T-helper 17 cell (primary cell): ENCODE measurements at places on chromosomes 6 and 20. TPM values are rescaled to one million over a fixed set of nuclear protein-coding genes. Genes with fewer than 3 reads are reported as not detected.

Gene PPP1R3G
- total RNA-seq = not detected

Gene TBXT
- total RNA-seq = not detected

Gene SLC16A10
- 6.3 TPM for total RNA-seq

Gene LY6G6D
- not detected for total RNA-seq

Gene KHDC1L
- total RNA-seq = not detected

Gene PSORS1C1
- not detected for total RNA-seq
